GOT3 (cell line): ENCODE measurements at places on chromosomes 11 and 22.

- no peak for DNase-seq
Measured at GRCh38 chr11:119323532-119324033, 6.7 kb upstream of the MCAM start.

- DNase-seq = no peak
Measured at GRCh38 chr11:75387736-75388294, 11.5 kb upstream of the RPS3 start.

DNA sequence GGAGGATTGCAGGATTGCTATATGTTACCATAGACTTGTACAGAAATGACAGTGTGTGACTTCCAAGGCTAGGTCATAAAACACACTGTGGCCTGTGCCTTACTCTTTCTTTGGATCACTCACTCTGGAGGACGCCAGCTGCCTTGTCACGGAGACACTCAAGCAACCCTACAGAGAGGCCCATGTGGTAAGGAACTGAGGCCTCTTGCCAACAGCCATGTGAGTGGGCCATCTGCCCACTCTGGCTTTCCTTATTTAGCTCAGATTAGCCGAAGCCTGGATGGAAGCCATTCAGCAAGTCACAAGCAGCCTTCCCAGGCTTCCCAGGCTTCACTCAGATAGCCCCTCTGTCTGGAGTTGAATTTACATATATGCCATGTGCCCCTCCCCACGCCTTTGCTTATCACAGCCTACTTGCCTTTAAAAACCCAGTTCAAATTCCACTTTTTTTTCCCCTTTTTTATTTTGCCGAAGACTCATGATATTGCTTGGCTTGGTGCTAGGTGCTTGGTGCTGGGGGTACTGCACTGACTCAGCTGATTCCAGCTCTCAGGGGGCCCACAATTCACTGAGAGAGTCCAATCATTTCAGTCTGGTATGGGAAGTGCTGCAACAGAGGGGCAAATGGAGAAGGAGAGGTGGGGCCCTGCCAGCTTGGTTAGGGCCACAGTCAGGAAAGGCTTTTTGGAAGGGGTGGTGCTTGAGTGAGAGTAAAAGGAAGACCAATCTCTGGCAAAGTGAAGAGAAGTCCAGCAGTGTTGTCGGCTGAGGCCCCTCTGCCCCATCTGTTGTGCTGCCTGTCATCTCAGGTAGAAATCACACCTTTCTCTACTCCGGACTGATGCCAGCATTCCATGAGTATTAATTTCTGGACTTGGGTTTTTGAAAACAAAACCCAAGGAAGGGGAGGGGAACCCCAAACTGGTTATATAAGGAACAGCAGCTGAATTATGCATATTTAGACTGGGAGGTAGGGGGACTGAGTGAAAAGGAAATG is 14.5 kb upstream of the P4HA3 start:
- no peak for DNase-seq

GRCh38 chr11:2990617-2991451 is 1.3 kb downstream of the NAP1L4 start:
- DNase-seq = no peak

GRCh38 chr11:23283666-23284065 is 423.4 kb upstream of the CCDC179 start:
- DNase-seq = no peak

DNA sequence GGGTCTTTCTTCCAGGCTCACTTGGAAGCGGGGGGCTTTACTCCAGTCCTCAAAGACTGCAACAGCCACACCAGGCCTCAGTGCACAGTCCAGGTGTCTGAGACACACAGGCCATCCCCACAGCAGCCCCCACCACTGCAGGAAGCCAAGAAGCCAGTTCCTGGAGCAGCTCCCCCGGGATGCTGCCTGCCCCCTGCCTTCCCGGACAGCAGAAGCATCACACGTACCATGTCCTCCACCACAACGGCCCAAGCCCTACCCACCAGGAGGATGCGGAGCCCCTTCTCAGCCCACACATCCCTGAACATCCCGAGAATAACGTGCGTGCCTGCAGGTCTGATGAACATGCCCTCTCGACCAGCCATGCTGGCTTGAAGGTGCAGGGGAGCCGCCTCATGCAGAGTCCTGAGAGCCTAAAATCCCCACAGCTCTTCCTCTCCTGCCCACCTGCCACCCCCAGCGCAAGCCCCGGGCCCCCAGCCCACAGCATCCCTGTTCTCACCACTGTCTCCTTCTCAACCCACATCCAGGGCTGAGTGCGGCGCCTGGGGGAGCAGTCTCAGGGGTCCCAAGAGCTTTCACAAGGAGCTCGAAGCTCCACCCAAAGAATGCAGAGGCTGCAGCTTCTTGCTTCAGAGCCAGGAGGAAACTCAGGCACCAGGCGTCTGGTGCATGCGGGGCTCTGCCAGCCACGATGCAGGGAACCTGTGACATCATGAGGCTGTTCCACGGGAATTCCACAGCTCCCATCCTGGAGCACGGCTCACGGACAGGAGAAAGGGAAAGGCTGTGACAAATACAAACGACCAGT is 209.6 kb downstream of the BRD1 start:
- no peak for DNase-seq

DNA sequence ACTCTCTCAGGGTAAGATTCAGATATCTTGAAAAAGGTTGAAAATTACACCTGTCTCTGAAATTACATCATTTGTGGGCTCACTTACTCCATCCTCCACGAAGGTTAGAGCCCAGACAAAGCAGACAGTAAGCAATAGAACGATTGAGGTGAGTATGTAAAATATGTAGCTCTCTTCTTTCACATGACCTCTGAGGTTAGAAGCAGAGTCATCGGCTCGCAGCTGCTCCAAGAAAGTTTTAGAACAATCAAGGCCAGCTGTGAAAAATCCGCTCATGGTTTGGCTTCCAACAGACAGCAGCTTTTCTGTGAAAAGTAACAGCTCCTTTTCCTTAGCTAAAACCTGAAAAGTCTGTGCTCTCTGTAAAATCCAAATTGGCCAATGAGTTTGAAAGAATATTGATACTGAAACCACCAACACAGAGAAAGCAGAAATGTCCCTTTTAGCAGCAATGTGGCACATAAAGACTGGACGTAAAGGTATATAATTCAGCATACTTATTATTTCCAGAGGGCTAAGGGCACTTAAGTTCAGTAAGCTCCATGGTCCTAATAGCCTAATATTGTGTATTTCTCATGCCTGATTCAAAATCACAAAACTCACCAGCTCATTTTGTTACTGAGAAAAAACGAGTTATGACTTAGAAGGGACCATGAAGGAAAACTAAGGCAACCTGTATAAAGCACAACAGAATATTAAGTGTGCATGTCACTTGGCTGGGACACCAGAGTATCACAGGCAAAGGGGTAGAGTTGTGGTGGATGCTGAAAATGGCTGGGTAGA is 78.2 kb downstream of the FAM76B start:
- no peak for DNase-seq

DNA sequence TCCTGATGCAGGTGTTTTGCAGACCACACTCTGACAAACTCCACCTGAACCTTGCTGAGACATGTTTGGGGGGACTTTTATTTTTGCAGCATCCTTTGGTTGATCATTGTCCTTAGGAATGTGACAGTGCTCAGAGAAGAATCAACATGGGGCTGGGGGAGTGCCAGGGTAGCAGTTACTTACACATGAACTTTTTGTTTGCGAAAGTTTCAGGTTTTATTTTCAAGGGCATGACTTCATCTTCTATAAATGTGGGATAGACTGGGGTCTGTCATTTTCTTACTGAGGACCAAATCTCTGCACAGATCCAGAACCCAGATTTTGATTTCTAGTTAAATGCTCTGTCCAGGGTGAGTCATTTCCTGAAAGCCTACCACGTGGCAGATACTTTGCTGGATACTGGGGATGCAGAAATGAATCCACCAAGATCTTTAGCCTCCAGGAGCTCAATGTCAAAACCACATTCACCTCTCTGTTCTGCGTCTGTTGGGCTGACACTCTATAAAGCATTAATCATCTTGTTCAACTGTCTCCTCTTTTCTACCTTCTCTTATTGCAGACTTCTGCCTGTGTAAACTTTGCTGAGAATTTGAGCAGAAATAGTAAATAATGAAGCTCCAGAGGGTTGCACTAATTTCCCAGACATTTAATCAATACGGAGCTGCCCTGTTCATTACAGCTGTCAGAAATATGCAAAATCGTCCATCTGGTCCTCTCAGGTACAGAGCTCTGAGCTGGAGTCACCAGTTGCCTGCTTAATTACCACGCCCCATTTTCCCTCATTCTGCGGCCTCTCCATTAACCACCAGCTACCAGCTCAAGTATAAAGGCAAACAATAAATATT is 387.9 kb downstream of the MIAT start:
- DNase-seq = no peak

DNA sequence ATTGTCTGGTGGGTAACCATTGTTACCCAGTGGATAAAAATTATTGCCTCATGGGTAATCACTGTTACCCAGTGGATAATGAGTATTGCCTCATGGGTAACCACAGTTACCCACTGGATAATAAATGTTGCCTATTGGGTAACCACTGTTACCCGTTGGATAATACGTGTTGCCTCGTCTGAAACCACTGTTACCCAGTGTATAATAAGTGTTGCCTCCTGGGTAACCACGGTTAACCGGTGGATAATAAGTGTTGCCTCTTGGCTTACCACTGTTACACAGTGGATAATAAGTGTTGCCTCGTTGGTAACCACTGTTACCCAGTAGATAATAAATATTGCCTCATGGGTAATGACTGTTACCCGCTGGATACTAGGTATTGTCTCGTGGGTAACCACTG is 20.9 kb upstream of the NXPE4 start:
- no peak for DNase-seq

DNA sequence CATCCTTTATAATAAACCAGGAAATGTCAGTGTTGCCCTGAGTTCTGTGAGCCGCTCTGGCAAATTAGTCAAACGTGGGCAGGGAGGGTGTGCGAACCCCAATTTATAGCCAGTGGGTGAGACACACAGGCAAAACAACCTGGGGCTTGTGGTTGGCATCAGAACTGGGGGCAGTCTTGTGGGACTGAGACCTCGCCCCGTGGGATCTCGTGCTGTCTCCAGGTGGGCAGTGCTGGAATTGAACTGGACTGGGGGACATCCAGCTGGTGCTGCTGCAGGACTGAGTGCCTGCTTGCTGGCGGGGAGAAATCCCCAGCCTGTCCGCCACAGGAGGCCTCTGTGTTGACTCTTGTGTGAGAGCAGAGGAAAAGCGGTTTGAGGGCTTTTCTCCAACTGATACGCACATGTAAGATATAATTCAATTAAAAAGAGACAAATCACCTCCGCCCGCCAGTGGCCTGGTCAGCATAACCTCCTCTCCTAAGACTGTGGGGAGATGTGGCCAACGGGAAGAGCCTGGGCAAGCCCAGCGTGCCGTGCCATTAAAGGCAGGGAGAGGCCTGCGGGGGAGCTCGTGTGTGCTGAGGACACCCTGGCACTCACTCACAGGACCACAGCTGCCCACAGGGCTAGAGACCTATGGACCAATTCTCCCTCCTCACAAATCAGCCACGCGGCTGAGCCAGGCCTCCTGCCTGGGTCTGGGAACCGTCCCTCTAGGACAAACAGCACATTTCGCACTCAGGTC is 18.4 kb downstream of the SULT4A1 start:
- DNase-seq = no peak

DNA sequence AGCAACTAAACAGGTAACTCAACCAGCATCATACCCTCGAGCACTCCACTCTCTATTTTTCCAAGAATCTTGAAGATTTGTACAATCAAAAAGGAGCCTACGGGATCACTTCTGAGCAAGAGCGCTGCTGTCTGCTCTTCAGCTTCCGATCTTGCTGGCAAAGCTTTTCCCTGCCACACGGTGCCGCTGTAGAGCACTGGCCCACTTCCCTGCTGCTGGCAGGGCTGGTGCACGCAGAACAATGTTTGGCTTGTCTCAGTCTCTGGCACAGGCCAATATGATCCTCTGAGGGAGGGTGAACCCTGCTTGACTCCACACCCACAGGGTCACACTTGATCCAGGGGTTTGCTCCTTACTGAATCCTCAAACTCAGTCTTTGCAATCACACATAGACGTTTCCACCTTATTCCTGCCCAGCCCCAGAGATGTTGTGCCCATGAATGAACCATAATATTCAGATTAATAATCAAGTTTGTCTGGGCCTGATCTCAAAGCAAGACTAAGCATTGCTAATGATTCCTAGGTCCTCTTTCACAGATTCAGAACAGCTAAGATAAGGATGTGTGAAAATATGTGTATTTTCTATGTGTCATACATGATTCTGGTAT is 536.6 kb downstream of the SOX6 start:
- DNase-seq = no peak

GRCh38 chr22:35656284-35656752 is 8.1 kb downstream of the APOL6 start:
- no peak for DNase-seq

- no peak for DNase-seq
Measured at GRCh38 chr11:57180964-57181363, 789 bp upstream of the LRRC55 start.

DNA sequence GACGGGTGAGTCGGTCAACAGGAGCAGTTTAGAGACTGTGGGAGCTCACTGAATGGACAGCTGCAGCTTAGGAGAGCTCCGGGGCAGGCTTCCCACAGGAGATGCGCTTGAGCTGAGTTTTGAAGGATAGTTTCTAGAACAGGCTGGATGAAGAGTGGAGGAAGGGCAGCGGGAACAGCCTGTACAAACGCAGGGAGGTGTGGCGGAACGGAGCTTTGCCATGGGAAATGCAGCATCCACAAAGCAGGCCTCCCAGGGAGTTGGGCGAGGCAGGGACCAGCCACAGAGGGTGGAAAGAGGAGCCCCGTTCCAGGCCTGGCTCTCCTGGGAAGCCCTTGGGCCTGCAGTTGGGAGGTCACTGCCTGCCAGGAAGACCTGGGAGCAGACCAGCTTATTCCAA is 26.8 kb upstream of the TEF start:
- DNase-seq = no peak

- DNase-seq = no peak
Measured at GRCh38 chr11:120923866-120924508, 99.9 kb upstream of the TBCEL start.

DNA sequence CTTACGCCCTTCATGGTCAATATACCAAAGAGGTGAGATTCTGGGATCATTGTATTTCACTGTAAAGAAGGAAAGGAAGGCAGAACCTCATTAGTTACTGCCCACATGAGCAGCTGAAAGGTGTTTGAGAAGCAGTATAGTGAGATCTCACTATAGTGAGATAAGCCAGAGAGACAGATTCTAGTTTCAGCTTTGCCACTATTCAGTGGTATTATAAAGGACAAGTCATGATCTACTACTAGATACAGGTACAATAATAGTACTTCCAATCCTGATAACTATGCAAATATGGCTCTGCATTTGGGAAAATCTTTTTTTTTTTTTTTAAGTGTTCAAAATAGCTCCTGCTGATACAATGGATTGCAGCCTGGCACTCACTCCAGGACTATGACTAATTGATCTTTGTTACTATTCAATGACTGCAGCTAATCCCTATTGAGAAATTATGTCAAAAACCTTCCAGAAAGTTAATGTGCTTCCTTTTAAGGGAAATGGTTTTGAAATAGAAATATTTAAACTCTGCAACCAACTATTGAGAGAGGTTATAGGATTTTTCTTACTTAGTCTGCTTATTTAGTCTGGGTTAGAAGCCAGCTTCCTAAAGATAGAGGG is 8.3 kb upstream of the DLAT start:
- no peak for DNase-seq
